ENCODE measurements at places on chromosomes 13 and 19.
A peak's percentile ranks its signal among the peaks of the same experiment; 100 is the strongest.

- DNase-seq, result peak; percentile 27
Observed at GRCh38 chr13:37747071-37747612, 122.4 kb downstream of the TRPC4 start.

- DNase-seq, result no peak
Observed at GRCh38 chr13:66634384-66634783, 595.8 kb downstream of the PCDH9 start.

GRCh38 chr13:98033277-98034247, 80.1 kb downstream of the IPO5 start:
- peak; percentile 44 for DNase-seq

- DNase-seq, result no peak
Observed at GRCh38 chr13:75881109-75881775, 245.1 kb downstream of the LMO7 start.

DNA sequence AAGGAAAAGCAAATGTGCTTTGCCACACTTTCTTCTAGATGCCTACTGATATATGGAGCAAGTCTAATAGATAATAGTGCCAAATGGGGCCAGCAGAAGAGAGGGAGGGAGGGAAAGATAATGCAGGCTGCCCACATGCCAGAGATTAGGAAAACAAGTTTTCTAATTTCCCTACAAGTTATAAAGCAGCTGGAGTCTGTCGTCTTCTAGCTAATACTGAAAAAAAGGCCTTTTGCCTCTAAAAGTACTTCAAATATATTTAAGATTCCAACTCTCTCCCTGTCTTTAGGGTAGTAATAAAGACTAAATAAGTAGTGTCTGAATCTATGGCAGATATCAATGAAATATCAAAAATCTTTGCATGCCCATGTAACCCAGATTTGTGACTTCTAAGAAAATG, 632.0 kb upstream of the MIR17HG start:
- DNase-seq, result no peak

DNA sequence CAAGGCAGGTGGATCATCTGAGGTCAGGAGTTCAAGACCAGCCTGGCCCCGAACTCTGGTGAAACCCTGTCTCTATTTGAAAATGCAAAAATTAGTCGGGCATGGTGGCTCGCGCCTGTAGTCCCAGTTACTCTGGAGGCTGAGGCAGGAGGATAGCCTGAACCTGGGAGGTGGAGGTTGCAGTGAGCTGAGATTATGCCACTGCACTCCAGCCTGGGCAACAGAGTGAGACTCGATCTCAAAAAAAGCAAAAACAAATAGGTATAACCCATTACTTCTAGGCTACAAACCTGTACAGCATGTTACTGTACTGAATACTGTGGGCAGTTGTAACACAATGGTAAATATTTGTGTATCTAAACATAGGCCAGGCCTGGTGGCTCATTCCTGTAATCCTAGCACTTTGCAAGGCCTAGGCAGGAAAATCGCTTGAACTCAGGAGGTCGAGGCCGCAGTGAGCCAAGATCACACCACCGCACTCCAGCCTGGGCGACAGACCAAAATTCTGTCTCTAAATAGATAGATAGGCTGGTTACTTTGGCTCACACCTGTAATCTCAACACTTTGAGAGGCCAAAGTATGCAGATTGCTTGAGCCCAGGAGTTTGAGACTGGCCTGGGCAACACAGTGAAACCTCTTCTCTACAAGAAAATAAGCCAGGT, 63.5 kb downstream of the MYO9B start:
- DNase-seq, result no peak

DNA sequence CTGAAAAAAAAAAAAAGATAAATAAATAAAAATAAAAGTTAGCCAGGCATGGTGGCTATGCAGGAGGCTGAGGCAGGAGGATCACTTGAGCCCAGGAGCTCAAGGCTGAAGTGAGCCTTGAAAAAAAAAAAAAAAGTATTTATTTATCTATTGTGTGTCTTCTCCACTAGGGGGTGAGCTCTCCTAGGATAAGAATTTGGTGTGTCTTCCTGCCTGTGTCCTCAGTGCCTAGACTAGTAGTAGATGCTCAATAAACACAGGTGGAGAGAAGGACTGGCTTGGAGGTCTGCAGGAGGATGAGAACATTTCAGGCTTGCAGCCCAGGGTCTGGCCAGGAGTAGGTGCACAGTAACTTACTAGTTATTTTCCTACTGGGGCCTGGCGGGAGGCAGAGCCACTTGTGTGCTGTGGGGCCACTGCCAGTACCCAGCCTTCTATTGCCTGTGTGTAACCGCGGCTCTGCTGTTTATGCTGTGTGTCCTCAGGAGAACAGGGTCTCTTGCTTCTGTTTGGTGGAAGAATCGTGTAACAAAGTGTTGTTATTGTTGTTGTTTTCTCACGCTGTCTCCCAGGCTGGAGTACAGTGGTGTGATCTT, 5.4 kb downstream of the LMTK3 start:
- no peak for DNase-seq

DNA sequence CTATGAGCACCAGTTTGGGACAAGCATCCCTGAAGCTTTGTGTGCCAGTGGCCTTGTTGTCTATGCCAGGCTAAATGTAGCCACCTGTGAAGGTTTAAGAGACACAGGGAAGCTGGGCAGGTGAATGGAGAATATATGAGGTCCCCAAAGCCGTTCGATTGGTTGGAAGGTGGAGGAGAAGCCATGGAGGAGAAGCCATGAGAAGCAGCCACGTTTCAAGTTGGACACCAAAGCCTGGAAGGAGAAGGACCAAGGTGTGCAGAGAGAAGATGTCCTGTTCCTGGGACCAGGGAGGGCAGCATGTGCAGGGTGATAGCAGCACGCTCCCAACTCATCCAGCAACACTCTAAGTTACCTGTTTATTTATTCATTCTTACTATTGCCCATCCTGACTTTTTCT, 432.3 kb upstream of the TSHZ3 start:
- DNase-seq, result no peak

- no peak for DNase-seq
Observed at GRCh38 chr19:947090-947706, 21.4 kb downstream of the ARID3A start.

DNA sequence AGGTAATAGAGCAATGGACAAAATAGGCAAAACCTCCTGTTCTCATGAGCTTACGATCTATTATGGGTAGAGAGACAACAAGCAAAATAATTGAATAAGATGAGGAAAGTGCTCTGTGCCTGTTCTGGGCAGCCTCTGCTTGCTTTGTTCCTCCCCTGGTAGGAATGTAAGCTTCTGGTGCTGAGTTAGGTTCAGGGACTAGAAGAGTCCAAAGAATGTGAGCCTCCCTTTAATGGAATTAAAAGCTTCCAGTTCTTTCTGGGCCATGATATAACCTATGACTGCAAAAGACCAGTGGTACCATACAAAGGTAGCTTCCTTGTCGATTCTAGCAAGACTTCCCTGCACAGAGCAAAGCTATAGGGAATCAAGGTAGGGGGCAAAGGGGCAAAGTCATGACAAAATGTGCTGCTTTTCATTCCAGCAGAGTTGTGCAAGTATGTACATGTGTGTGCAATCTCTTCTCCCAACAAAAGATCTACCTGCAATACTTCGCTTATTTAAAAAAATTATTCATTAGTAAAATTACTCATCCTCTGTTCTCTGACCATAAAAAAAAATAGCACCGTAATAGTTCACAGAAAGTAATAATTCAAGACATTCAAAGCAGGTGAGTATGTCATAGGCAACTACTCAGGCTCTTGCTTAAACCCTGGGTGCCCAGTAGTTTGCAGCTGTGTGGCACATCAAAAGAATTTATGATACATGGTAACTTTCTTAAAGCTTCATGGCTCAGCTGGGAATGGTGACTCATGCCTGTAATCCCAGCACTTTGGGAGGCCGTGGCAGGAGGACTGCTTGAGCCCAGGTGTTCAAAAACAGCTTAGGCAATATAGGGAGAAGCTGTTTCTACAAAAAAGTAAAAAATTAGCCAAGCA, 21.4 kb downstream of the ACOD1 start:
- no peak for DNase-seq

DNA sequence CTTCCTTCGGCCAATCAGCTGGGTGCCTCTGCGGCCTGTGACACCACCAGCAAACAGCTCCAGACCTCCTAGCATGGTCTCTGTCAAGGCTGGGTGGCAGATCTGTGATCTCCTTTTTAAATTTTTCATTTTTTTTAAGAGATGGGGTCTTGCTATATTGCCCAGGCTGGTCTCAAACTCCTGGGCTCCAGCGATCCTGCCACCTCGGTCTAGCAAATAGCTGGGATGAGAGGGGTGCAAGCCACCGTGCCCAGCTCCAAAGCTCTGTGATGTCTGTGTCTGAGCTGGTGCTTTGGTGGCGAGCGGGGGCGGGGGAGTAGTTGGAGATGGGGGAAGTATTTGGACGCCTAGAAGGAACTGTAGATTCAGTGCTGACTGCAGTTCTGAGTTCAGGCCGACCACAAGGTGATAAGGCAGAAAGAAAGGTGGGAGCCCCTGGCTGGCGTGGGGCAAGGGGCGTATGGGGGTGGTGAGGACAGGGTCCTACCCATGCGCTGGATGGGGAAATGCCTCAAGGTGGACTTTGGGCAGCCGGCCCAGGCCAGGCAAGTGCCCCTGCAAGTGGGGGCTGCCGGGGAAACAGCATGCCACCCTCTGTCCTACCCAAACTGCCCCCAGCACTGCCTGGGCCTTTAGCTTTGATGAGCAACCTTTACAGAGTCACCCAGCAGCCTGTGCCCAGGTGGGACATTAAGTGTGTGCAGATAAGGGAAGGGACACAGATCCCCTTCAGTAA, 5.5 kb downstream of the DPP9 start:
- no peak for DNase-seq

DNA sequence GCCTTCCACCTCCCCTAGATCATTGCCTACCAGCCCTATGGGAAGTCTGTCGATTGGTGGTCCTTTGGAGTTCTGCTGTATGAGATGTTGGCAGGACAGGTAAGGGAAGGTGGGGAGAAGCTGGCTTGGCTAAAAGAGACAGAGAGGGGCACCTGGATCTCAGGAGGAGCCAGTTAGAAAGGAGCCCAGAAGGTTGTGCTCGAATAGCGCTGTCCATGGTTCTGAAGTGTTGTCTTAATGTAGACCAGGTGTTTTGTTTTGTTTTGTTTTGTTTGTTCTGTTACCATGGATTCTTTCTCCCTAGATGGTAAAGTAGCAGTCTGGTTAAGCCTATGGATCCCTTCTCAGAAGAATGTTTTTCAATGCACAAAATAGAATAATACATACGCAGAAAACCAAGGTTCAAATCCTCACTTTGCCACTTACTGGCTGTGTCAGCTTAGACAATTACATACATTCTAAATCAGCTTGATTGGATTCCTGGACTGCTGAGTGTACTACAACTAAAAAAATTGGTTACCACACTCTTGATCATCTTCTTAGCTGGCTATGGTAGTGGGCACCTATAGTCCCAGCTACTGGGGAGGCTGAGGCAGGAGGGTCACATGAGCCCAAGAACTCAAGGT, 5.9 kb upstream of the CACNG7 start:
- no peak for DNase-seq

- DNase-seq, result no peak
Observed at GRCh38 chr13:73772449-73773167, 361.6 kb downstream of the KLF12 start.

- peak; percentile 30 for DNase-seq
Observed at GRCh38 chr19:18763674-18764590, 27.2 kb downstream of the COMP start.
